Upper lobe of left lung (tissue), 6 donors: ENCODE measurements at places on chromosomes 2 and 18. TPM values are rescaled to one million over a fixed set of nuclear protein-coding genes. Genes with fewer than 3 reads are reported as not detected.

GRCh38 chr2:22487036-22487435, 897.9 kb upstream of the KLHL29 start:
- DNase-seq = no peak

DNA sequence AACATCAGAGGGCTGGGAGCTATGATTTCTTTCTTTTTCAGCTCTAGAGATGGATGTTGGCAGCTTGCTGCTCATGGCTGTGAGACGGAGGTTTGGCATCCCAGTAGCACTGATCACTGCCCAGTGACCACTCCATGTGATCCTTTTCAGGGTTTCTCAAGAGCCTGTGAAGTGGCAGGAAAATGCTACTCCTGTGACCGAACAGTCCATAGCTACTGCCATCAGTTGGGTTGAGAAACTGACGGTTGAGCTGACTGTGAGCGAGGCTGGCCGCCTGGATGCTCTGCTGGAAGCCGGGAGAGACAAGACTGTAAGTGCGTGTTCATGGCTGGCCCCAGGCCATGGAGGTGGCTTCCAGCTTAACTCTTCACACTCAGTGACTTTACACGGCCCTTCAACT, 34.2 kb downstream of the VWA3B start:
- DNase-seq = no peak

- DNase-seq = no peak
Measured at GRCh38 chr2:67626656-67627055, 229.5 kb downstream of the ETAA1 start.

DNA sequence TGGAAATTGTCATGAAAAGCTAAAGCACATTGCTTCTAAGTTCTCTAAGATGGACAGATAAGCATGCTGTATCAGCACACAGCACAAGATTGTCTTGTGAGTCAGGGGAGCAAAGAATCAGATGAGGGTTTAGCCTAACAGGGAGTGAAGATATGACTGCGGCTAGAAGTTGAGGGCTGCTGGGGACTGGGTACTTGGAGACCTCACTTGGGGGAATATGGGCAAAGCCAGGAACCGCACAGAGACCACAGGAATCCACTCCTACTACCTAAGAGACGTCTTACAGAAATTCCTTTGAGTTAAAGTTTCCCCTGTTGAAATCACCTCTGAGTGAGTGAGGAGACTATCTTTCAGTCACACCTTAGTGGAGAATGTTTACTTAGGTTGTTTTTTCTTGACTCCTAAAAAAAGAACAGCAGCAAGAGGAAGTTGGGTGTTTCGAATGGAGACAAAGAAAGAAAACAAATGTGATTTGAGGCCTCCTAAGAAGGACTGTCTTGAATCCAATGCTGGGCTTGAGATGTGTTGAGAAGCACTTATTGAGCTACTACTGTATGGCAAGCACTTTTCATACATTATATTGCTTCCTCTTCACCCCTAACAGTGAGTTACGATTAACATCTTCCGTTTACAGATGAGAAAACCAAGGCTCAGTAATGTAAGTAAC, 100.7 kb downstream of the ANKRD44 start:
- DNase-seq = no peak

DNA sequence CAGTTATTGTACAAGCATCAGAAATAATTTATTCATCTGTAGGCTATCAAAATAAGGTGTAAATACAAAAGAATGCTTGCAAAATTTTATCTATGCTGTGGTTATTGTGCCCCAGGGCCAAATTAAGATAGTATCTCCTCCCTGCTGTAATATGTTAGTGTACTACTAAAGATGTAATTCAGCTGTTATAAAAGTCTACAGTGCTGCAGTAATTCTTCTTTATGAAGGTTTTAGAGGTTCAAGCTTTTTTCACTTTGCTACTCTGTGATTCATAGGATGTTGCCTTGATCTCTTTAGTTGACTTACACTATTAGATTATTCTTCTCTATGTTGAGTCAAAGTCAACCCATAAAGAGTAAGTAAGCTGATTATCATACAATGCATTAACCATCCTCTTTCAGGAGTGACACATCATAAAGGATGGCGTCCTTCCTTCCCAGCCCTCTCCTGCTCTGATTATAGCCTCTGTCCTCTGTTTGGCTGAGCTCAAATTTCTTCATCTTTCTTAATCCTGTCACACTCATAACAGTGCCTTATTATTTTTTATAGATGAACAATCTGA, 29.3 kb upstream of the DYNAP start:
- DNase-seq = no peak

GRCh38 chr2:224146356-224147160, 107.5 kb upstream of the SERPINE2 start:
- no peak for DNase-seq

DNA sequence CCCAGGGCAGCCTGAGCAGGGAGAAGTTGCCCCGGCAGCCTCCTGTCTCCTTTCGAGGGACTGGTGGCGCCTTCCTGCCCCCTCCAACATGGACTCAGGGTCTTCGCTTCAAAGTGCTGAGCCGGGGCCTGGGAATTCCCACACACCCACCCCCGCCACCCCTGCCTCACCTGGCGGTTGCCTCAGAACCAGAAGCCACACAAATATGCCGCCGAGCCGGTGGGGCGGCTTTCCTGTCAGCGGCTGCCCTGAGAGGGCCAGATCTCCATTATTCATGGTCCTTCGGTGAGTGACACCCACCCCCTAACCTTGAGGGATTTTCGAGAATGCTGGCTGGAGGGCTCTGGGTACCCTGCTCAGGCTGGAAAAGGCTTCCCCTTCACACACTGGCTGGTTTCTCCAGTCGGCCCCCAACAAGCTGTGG, 71.7 kb downstream of the SMAD7 start:
- peak; percentile 68 for DNase-seq

- DNase-seq = no peak
Measured at GRCh38 chr2:171315781-171316180, 118.0 kb downstream of the METTL8 start.

GALNT14 gene
- 1.8 TPM for total RNA-seq

EPHA4 gene
- total RNA-seq = 22.4 TPM
